ENCODE measurements at places on chromosomes 6 and 20. TPM values are rescaled to one million over a fixed set of nuclear protein-coding genes. Genes with fewer than 3 reads are reported as not detected.

RPS18 gene
- 2,088 TPM for total RNA-seq

ESR1 gene
- total RNA-seq = 5.8 TPM

C2 gene
- total RNA-seq = 61.3 TPM

ZNF512B gene
- total RNA-seq = 14.6 TPM

KCNK16 gene
- not detected for total RNA-seq

LIN28B gene
- total RNA-seq = 0.14 TPM

CDSN gene
- total RNA-seq = not detected

GRCh38 chr6:34154668-34155447 is 9.0 kb upstream of the GRM4 start:
- H3K27ac ChIP-seq = no peak overlapping the region
- peaks cover 33% of the 10 kb centered on the region for H3K27me3 ChIP-seq
- no peak overlapping the region for H3K4me3 ChIP-seq
- peak; percentile 46 for DNase-seq
- peaks cover 5% of the 10 kb centered on the region for H3K4me1 ChIP-seq
- no peaks in the 10 kb centered on the region for H3K36me3 ChIP-seq

GRCh38 chr6:144879436-144879835 is 594.3 kb downstream of the UTRN start:
- H3K4me1 ChIP-seq = no peaks in the 10 kb centered on the region
- DNase-seq = no peak
- no peaks in the 10 kb centered on the region for H3K36me3 ChIP-seq
- no peak overlapping the region for H3K27ac ChIP-seq
- no peaks in the 10 kb centered on the region for H3K27me3 ChIP-seq

DNA sequence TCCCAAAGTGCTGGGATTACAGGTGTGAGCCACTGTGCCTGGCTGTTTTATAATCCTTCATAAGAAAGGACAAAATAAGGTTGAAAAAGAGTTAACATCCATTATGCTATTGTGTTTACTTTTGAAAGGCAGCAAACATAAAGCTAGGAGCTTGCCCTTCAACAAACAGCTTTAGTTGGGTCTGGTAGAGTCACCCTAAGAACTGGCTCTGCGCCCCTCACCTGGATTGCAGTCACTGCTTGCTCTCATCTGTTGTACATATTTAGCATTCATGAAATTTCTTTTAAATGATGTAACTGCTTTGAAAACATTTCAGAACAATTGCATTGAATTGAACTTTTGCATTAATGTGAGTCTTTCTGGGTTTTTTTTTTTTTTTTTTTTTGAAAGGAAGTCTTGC is 38.9 kb downstream of the JARID2 start:
- H3K4me1 ChIP-seq = peaks cover 22% of the 10 kb centered on the region
- no peak overlapping the region for H3K27ac ChIP-seq
- no peak overlapping the region for H3K4me3 ChIP-seq
- no peak for DNase-seq

DNA sequence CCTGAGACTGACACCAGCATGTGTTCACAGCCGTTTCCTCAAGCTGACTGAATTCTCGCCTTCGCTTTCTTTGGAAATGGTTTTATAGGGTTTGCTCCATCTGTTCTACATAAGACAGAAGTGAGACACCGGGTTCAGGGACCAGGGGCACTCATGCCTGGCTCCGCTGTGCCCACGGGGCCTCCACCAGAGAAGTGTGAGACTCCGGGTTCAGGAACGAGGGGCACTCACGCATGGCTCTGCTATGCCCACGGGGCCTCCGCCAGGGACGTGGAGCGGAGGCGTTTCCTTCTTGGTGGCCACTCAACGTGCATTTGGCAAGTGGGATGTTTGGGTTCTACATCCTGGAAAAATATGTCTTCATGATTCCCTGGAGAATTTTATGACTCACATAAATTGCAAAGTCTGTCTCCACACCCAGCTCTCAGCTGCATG is 106.6 kb downstream of the RNASET2 start:
- no peak for DNase-seq
- H3K27me3 ChIP-seq = no peaks in the 10 kb centered on the region
- H3K4me1 ChIP-seq = no peaks in the 10 kb centered on the region

- H3K4me1 ChIP-seq = no peaks in the 10 kb centered on the region
- DNase-seq = no peak
- no peaks in the 10 kb centered on the region for H3K36me3 ChIP-seq
- no peaks in the 10 kb centered on the region for H3K27me3 ChIP-seq
Measured at GRCh38 chr20:61811166-61811565, 254.5 kb downstream of the TAF4 start.

DNA sequence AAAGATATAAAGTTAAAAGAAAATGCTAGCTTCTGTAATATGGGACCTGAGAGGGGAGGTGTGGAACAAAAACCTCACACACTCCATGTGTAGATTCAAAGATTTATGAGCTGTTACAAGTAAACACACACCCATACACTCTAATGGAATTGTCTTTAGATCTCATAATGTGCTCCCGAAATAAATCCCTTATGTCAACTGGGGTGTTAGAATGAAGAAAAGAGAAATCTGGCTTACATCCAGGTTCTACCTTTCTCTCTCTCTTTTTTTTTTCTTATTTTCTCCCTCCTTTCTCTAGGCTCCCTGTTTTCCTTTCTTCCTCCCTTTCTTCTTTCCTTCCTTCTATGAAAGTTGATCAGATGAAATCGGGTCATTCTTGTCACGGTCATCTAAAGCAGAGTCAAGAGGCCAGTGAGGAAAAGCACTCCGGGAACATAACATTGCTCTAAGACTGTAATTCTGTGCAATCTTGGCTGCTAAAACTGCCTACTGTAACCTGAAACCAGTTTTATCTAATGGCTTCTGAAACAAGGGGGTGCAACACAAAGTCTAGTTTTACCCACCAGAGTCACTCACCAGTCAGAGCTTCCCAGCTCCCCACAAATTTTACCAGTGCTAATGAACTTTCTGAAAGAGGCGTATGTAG is 68.3 kb upstream of the BTBD3 start:
- H3K27ac ChIP-seq = no peak overlapping the region
- no peaks in the 10 kb centered on the region for H3K4me1 ChIP-seq
- no peaks in the 10 kb centered on the region for H3K27me3 ChIP-seq
- H3K36me3 ChIP-seq = no peaks in the 10 kb centered on the region
- H3K4me3 ChIP-seq = no peak overlapping the region
- no peak for DNase-seq

- no peak overlapping the region for H3K4me3 ChIP-seq
- no peaks in the 10 kb centered on the region for H3K4me1 ChIP-seq
- no peak for DNase-seq
Measured at GRCh38 chr20:51042657-51043247, 19.8 kb upstream of the KCNG1 start.

DNA sequence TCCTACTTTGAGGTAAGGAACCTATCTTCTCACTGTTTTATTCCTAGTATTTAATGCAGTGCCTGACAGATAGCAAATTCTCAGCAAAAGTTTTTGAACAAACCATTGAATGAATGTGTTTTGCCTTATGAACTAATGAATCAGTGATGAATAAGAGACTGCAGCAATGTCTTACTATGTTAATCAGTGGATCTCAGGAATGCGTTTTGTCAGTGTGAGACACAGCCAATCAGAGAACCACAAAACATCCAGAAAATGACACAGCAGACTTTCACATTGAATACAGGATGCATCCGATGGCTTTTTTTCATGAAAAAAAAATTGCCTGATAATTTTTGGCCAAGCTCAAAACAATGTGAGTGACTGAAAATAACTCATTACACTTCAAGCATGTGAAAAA is 270.5 kb downstream of the BMP2 start:
- DNase-seq = no peak
- H3K4me1 ChIP-seq = no peaks in the 10 kb centered on the region
- H3K27ac ChIP-seq = no peak overlapping the region
- no peak overlapping the region for H3K4me3 ChIP-seq

GRCh38 chr6:168400037-168400436 is 40.9 kb upstream of the SMOC2 start:
- H3K27ac ChIP-seq = no peak overlapping the region
- DNase-seq = no peak
- H3K4me3 ChIP-seq = no peak overlapping the region
- no peaks in the 10 kb centered on the region for H3K4me1 ChIP-seq
- H3K27me3 ChIP-seq = no peaks in the 10 kb centered on the region

GRCh38 chr6:95543798-95544197 is 33.5 kb upstream of the MANEA start:
- H3K4me3 ChIP-seq = no peak overlapping the region

- no peak overlapping the region for H3K27ac ChIP-seq
- no peaks in the 10 kb centered on the region for H3K36me3 ChIP-seq
- H3K27me3 ChIP-seq = peaks cover 22% of the 10 kb centered on the region
- DNase-seq = no peak
Measured at GRCh38 chr6:150027806-150028565, 2.7 kb upstream of the RAET1L start.

DNA sequence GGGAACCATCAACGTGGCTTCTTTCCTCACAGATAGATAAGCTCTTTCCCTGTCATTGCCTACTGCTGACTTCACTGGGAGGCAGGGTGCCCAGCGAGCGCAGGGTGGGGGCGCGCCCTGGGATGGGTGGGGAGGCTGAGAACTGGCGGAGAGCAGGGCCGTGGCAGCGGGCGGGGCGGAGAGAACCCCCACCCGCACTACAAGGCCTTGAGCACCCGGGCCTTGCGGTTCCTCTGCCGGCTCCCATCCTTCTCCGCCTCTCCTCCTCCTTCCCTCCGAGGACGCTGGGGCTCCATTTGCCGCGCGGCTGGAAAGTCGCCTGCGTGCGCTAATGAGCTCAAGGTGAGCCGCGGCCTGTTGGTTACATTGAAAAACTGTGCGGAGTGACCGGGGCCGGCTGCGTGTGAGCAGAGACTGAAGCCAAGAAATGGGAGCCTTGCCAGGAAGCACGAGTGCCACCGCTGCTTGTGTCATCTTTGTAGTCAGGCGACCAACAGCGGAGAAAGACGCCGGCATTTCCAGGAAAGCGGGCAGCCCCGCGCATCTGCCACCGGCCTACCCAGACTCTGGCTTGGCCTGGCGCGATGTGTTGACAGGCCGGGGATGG is 963.5 kb upstream of the SLC35B3 start:
- no peak overlapping the region for H3K27ac ChIP-seq
- no peak for DNase-seq
- no peaks in the 10 kb centered on the region for H3K4me1 ChIP-seq
- no peaks in the 10 kb centered on the region for H3K27me3 ChIP-seq
- no peaks in the 10 kb centered on the region for H3K36me3 ChIP-seq

- no peaks in the 10 kb centered on the region for H3K36me3 ChIP-seq
- no peaks in the 10 kb centered on the region for H3K27me3 ChIP-seq
- no peak for DNase-seq
- no peak overlapping the region for H3K4me3 ChIP-seq
- no peak overlapping the region for H3K27ac ChIP-seq
Measured at GRCh38 chr6:162538643-162539064, 188.9 kb downstream of the PRKN start.

- H3K36me3 ChIP-seq = no peaks in the 10 kb centered on the region
- no peak overlapping the region for H3K4me3 ChIP-seq
- H3K27me3 ChIP-seq = no peaks in the 10 kb centered on the region
- H3K4me1 ChIP-seq = no peaks in the 10 kb centered on the region
- DNase-seq = no peak
Measured at GRCh38 chr6:35945650-35946025, 24.7 kb upstream of the SRPK1 start.

DNA sequence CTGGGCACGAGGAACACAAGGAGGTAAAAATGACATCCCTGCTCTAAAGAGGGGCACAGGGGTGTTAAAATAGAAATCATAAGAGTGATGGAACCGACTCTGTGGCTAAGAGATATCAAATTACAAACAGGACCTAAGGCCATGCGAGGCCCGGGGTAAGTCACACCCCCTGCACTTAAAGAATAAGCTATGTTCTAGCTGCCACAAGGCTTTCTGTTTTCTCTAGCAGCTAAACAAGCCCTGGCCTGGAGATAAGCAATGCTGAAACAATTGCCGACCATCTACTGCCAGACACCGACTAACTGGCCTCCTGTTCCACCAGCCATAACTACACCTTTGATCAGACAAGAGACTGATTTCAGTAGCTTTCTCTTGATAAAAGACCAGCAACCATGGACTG is 32.4 kb downstream of the MDGA1 start:
- no peak overlapping the region for H3K27ac ChIP-seq
- H3K27me3 ChIP-seq = no peaks in the 10 kb centered on the region
- DNase-seq = no peak
- no peaks in the 10 kb centered on the region for H3K4me1 ChIP-seq
- H3K4me3 ChIP-seq = no peak overlapping the region
- no peaks in the 10 kb centered on the region for H3K36me3 ChIP-seq

- no peaks in the 10 kb centered on the region for H3K27me3 ChIP-seq
- no peaks in the 10 kb centered on the region for H3K4me1 ChIP-seq
- H3K27ac ChIP-seq = no peak overlapping the region
- no peaks in the 10 kb centered on the region for H3K36me3 ChIP-seq
- DNase-seq = peak; percentile 64
Measured at GRCh38 chr6:113018351-113019151, 671.4 kb downstream of the RFPL4B start.

DNA sequence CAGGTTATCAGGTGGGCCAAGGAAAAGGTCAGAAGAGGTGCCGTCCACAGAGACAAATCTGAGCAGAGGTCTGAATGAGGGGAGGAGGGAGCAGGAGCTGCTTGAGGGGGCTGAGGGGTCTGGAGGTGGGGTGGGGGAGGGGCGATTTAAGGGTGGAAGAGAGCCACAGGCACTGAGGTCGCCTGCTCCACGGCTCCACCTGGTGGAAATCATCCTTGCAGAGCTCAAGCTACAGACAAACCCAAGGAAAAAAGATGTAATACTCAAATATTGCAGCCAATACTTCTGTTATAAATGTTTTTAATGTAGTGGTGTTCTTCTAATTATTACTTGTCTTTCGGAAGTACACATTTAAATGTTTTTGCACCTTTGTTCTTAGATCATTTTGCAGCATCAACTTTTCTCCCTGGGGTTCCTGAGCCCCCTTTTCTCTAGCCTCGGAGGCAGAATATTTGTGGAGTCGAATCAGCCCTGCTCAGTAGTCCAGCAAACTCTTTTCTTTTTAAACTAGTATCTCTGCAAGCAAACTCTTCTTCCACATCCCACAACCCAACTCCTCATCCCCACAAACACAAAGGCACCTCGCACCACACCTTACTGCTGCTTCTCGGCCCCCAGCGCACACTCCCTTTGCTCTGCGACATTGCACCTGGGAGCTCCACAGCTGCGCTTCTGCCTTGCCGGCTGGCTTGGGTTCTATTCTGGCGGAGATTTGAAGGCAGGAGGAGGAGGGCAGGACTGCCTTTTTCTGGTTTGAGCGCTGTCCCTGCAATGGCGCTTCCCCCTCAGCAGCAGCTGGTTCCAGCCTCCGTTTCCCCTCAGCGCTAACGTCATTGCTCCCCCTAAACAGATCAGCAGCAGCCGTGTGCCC is 51.0 kb upstream of the TFAP2A start:
- H3K4me3 ChIP-seq = no peak overlapping the region
- no peaks in the 10 kb centered on the region for H3K4me1 ChIP-seq
- H3K27me3 ChIP-seq = peaks cover 15% of the 10 kb centered on the region
- H3K36me3 ChIP-seq = no peaks in the 10 kb centered on the region

- peak; percentile 36 for DNase-seq
- no peaks in the 10 kb centered on the region for H3K36me3 ChIP-seq
- no peak overlapping the region for H3K4me3 ChIP-seq
- H3K27ac ChIP-seq = no peak overlapping the region
- H3K4me1 ChIP-seq = no peaks in the 10 kb centered on the region
- H3K27me3 ChIP-seq = no peaks in the 10 kb centered on the region
Measured at GRCh38 chr20:51318058-51318949, 224.2 kb downstream of the NFATC2 start.

- H3K27me3 ChIP-seq = no peaks in the 10 kb centered on the region
- H3K27ac ChIP-seq = no peak overlapping the region
- H3K4me3 ChIP-seq = no peak overlapping the region
- no peaks in the 10 kb centered on the region for H3K4me1 ChIP-seq
Measured at GRCh38 chr6:127457456-127458064, 1.6 kb downstream of the KIAA0408 start.
